ENCODE measurements at places on chromosomes 16 and 17.

DNA sequence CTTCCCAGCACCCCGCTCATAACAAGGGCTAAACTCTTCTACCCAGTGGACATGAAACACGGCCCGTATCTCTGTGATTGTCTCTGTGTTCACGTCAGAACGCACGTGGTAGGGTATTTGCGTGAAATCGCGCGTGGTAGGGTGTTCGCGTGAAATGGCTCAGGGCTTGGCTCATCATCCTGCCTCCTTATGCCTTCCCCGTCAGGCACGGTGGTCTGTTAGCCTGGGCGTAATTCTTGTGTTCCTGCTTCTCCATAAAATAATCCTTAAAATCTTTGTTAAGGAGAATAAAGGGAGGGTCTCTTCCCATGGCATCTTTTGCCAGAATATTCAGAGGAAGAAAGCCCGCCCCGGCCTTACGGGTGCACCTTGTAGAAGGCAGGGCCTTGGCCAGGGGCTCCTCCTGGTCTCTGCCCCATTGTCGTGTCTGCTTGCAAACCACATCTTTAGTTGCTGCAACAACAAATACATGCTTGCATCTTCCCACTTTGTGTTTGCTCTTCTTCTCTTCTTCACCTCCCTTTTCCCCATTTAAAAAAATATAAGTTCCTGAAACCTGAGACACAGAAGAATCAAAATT lies 116.7 kb upstream of the CHMP6 start:
- no peak for DNase-seq

- DNase-seq = peak; percentile 85
Measured at GRCh38 chr17:27879987-27880608, 13.1 kb downstream of the LYRM9 start.

DNA sequence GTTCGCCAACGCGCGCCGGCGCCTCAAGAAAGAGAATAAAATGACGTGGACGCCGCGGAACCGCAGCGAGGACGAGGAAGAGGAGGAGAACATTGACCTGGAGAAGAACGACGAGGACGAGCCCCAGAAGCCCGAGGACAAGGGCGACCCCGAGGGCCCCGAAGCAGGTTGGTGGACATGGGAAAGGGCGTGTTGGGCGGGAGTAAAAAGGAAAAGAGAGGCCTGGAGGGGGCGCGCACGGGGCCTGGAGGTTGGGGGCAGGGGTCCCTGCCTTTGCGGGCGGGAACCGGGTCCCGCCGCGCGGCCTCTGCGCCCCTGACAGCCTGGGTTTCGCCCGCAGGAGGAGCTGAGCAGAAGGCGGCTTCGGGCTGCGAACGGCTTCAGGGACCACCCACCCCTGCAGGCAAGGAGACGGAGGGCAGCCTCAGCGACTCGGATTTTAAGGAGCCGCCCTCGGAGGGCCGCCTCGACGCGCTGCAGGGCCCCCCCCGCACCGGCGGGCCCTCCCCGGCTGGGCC lies 2.1 kb downstream of the IRX5 start:
- DNase-seq = no peak

DNA sequence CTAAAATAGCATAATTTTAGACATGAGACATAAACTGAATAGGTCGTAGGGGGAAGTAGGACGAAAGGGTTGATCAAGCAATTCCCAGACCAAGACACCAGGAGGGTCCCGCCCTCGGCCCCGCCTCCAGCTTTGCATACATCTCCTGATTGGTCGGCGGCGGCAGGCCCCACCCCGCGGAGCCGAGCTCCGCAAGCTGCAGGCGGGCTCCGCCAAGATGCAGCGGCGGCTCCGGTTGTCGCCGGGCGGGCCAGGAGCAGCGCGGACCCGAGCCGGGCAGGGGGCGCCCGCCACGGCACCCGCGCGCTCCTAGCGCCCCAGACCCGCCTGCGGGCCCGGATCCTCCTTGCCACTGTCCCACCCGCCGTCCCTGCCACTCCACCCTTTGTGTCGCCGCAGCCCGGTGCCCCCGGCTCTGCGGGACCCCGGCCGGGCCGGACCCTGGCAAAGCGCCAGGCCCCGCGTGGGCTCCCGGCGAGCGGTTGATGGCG lies at the start of gene CDR2L:
CDR2L (plus strand) TSS at position 215 of the 491 bp plus-strand sequence. CDS start 412 bp downstream, outside the sequence.
- peak; percentile 99 for DNase-seq

DNA sequence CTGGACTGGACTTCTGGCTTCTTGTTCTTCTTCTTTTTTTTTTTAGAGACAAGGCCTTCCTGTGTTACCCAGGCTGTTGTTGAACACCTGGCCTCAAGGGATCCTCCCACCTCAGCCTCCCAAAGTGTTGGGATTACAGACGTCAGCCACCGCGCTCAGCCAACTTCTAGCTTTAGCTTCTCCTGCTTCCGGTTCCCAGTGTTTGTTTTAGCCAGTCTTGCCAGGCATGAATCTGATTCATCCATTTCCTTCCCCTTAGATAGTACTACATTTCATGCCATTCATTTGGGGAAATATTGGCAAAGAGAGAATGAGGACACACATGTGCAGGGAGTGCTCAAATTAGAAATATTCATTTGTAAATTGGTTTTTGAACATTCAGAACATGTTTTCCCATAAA lies 12.1 kb upstream of the NDUFAB1 start:
- DNase-seq = no peak

GRCh38 chr17:74853048-74853397 lies 6.7 kb downstream of the GRIN2C start:
- no peak for DNase-seq

DNA sequence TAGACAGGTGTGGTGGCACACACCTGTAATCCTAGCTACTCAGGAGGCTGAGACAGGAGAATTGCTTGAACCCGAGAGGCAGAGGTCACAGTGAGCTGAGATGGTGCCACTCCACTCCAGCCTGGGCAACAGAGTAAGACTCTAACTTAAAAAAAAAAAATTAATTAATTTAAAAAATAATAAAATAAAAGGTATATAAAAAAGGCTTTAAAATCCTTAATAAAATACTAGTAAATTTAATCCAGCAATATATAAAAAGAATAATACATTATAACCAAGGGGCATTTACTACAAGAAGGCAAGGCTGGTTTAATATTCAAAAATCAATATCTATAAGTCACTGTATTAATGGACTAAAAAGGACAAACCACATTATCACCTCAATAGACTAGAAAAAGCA lies 44.8 kb upstream of the MNT start:
- no peak for DNase-seq

DNA sequence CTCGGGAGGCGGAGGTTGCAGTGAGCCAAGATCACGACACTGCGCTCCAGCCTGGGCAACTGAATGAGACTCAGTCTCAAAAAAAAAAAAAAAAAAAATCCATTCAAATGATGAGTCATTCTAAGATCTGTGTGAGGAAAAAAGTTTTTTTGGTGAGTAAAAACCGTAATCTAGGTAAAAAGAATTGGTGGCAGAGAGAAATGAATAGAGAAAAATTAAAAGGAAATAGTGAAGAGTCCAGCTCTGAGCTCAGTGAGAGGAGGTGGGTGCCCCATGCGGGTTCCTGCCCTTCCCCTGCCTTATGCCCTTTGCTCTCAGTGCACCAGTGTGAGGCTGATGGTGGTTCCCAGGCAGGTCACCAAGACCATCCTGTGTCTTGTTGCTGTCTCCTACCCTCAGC lies 20.9 kb downstream of the GAN start:
- no peak for DNase-seq

DNA sequence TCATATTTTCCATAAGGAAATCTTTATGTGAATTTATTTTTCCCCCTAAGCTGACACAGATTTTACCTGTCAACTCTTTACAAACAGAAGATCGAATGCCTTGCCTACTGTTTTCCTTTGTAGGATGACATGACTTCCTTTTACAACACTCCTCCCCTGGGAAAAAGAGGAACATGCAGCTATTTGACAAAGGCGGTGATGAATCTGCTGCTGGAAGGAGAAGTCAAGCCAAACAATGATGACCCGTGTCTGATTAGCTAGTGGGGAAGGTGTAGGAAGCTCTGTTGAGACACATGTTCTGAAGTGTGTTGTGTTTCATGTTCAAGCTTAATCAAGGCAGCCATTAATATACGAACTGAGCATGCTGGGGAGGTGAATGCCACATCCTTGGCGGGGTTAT lies 238.0 kb downstream of the PHKB start:
- DNase-seq = no peak

- no peak for DNase-seq
Measured at GRCh38 chr16:1926271-1926670, 8.1 kb upstream of the HS3ST6 start.

DNA sequence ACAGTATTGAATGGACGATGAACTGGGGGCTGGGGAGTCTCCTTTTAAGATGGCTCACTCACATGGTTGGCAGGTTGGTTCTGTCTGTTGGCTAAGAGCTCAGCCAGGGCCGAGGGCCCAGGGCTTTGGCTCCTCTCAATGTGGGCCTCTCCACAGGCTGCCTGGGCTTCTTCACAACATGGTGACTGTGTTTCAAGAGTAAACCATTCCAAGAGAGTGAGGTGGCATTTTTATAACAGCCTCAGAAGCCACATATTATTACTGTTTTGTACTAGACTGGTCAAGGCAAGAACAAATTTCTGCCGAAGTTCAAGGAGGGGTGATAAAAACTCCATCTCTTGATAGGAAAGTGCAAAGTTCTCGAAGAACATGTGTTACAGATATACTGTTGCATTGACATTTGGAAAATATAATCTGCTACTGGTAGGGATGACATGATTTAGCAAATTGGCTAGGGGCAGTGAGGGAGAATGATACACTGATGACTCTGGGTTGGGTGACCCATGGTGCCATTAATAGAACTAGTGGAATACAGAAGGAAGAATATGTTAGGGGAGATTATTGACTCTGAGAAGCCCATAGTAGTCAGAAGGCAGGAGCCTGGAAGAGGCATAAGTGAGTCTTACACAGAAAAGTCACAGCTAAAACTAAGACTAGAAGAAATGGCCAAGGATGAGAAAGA lies 13.7 kb downstream of the KRABD2 start:
- no peak for DNase-seq

DNA sequence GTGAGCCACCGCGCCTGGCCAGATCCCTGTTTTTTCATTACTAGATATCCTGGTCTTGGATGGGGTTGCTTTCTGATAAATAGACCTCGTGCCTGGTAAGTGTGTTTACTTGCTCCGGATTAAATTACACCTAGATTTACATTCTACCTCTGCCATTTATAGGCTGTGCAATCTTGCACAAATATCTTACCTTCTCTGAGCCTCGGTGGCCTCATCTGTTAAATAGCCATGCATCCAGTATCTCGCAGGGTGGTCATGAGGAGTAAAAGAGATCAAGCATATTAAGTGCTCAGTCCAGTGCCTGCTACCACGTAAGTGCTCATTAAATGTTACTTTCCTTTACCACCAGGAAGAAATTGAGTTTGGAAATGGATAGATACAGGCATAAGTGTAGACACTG lies 98.4 kb downstream of the BMERB1 start:
- DNase-seq = no peak

GRCh38 chr17:63995626-63996025 lies 2.5 kb upstream of the PRR29 start:
- DNase-seq = no peak

DNA sequence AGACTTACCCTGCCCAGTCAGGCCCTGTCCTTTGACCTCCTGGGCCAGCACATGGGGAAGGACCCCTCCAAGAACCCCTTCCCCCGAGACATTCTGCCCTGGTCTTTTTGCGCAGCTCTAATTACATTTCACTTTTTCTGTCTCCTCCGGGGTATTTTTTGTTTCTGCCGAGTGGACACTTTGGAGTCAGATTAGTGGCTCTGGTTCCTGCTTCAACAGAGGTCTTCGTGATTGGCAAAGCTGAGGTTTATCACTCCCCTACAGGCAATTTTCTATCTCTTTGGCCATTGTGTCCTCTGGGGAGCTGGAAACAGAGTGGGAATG lies 23.5 kb downstream of the ANKRD40 start:
- DNase-seq = no peak

DNA sequence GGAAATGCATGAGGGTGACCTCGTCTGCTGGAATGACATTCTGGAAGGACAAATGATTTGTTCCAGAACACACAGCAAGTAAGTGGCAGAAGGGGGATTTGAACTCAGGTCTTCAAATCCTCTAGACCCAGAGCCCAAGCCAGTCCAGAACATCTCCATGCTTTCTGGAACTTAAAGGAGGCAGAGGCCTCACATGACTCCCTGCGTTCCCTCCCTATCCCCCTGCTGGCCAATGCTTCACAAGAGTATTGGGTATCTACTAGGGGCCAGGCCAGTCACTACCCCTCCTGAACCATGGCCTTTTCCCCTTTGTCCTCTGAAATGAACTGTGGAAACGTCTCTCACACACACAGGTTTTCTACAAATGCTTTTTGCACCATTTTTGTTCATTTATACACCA lies 7.6 kb upstream of the BEAN1 start:
- DNase-seq = no peak

GRCh38 chr17:75773121-75773807 lies 8.3 kb upstream of the GALK1 start:
- DNase-seq = peak; percentile 13

GRCh38 chr16:57477531-57478202 lies 8.6 kb downstream of the DOK4 start:
- no peak for DNase-seq

GRCh38 chr17:45425125-45425983 lies 7.3 kb downstream of the ARHGAP27 start:
- DNase-seq = peak; percentile 94
